ENCODE measurements at places on chromosomes 3 and 15.
A peak's percentile ranks its signal among the peaks of the same experiment; 100 is the strongest.

DNA sequence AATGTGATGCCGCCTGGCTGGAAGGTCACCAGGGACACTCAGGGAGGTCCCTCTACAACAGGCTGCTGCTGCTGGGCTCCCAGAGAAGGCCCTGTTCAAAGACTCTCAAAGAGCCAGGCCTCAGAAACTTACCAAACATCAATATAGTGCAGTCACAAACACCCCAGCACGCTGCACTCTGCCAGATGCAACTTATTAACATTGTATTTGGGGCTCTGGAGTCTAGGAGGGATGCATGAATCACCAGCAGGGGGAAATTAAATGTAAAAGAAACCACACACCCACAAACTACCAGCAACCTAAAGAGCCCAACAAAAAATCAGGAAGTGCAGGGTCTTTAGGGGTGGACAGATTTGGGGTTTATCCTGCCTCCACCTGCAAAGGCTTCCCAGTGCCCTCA is 74.6 kb upstream of the SPATA12 start:
- DNase-seq: no peak

GRCh38 chr3:124761250-124761796 is 31.1 kb downstream of the UMPS start:
- DNase-seq: peak; percentile 68

GRCh38 chr3:178310949-178311348 is 225.3 kb upstream of the KCNMB2 start:
- no peak for DNase-seq

DNA sequence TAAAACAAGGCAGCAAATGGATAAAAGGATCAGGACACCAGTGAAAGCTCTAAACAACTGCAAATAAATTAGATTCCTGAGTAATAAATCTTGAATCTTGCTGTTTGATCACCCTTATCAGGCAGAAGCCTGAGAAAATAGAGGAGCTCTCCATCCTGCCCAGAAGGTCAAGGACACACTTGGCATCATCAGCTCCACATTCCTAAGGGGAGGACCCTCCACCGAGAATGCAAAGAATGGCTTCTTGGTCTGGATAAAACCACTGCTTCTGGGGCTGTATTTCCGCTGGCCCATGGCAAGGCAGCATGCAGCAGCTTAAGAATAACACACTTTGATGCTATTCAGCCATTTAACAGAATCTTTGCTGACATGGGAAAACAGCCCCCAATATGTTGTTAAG is 108.9 kb upstream of the TSC22D2 start:
- no peak for DNase-seq

DNA sequence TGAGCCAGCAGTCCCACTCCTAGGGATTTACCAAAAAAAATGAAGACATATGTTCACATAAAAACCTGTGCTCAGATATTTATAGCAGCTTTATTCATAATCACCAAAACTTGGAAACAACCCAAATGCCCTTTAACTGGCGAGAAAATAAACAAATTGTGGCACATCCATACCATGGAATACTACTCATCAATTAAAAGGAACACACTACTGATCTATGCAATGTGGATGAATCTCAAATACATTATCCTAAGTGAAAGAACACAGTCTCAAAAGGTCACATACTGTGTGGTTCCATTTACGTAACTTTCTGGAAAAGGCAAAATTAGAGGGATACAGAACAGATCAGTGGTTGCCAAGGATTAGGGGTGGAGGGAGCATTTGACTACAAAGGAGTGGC is 394.5 kb downstream of the SHQ1 start:
- DNase-seq: peak; percentile 26

- DNase-seq: no peak
Measured at GRCh38 chr3:25043749-25044148, 384.3 kb upstream of the RARB start.

DNA sequence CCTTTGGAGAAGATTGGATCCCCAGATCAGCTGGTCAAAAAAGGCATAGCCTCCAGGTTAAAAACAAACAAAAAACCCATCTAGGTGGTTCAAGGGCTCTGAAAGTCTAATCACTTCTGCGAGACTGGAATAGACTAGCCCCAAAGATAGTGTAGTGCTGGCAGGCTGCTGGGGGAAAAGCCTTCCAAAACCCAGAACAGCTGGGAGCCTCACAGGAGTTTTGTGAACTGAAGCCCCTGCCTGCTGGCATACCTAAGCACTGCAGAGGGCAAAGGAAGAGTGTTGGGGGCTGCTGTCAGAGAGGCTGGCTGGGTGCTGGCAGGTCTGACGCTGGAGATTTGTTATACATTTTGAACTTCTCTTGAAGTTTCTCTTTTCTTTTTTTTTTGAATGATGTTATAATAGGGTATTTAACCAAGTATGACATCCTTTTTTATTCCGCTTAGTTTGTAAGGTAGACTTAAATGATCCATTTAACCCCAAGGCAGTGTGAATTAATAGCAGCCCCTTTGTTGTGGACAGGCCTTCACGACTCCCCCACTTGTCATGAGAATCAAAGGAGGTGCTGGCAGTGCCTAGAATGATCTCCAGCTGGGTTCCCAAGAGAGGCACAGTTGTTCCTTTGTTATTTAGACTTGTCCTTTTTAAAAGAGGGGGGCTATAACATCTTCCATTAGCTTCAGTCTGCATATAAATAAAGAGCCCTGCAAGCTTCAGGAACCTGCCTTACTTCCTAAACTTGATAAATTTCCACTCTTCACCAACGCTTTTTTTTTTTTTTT is 53.9 kb downstream of the CRTC3 start:
- DNase-seq: no peak

- DNase-seq: no peak
Measured at GRCh38 chr3:141429371-141430035, 57.3 kb upstream of the RASA2 start.

DNA sequence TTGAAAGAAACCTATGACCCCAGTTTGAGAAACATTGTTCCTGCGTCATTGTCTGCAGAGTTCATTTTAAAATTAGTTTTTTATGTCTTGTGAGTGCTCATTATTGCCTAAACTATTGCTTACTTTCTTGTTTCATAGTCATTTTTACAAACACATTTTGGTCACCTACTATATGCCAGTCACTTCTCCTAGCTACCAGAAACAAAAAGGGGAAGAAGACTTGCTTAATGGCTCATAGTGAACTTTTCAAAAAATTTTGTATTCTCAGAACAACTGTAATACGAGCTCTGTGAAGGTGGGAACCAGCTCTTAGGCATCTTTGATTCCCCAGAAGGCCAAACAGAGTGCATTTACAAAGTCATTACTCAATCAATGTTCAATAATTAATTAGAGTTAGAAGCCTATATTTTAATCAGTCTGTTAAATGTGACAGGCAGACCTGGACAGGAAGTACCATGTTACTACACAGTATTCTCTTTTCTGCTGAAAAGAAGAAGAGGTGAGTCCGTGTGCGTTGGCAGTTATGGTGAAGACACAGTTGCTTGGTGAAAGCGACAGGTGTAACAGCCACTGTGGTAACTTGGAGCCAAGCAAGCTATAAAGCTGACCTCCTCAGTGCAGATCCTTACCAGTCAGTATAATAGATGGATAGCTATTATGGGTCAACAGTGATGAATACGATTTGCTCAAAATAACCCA is 46.6 kb downstream of the DPPA2 start:
- DNase-seq: no peak

DNA sequence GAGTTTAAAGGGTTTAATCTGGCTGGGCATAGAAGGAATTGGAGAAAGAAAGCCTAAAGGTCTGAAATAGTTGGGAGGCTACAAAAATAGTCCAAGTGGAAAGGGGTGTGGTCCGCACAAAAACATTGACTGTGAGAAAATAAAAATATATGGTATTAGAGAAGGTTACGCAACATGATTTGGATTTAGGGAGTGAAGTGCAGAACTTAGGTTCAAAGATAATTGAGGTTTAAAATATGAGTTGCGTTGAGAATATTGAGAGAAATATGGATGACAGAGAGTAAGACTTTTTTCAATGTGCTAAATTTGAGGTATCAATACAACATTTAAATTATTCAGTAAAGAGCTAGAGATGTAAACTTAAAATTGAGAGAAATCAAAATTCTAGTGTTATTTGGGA is 15.4 kb upstream of the CMC1 start:
- no peak for DNase-seq

Measured in NCI-H2171 treated with DMSO at 0.1 percent for 48 hours (cell line).